Prostate gland (tissue), 2 donors: ENCODE measurements at places on chromosomes 11 and 22.
A peak's percentile ranks its signal among the peaks of the same experiment; 100 is the strongest.

DNA sequence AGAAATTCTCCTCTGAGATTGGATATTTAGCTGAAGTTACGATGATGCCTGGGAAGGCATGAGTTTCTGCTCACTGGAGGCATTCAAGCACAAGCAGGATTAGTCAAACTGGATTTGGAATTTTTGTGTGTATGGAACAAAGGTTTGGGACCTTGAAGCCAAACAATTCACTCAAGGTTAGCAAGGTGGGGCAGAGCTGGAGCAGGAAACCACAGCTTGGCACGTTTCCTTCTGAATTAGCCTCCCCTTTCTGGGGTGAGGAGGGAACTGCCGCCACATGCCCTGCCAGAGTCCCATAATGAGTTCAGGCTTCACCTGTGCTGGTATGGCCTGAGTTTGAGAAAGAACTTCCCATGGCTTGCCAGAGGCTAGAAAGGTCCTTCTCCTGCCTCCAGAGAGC lies 50.9 kb upstream of the RRAS2 start:
- H3K27ac ChIP-seq: no peak overlapping the region
- no peaks in the 10 kb centered on the region for H3K4me1 ChIP-seq
- no peak for DNase-seq
- no peaks in the 10 kb centered on the region for H3K27me3 ChIP-seq
- H3K4me3 ChIP-seq: no peak overlapping the region

DNA sequence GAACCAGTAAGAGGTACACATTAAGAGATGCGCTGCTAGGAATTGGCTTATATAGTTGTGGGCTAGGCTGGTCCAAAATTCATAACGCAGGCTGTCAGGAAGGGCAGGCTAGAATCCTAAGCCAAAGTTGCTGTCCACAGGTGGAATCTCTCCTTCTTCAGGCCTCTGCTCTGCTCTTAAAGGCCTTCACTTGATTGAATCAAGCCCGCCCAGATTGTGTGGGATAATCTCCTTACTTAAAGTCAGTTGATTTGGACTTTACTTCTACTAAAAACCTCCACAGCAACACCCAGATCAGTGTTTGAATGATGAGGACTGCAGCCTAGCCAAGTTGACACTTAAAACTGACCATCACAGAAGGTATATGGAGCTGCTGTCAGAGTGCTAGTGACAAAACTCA lies 68.8 kb downstream of the LRRC32 start:
- no peak overlapping the region for H3K4me3 ChIP-seq
- no peaks in the 10 kb centered on the region for H3K27me3 ChIP-seq
- no peak overlapping the region for H3K27ac ChIP-seq
- H3K36me3 ChIP-seq: no peaks in the 10 kb centered on the region
- no peak for DNase-seq

GRCh38 chr22:44544816-44545433 lies 46.9 kb upstream of the RTL6 start:
- peaks cover 9% of the 10 kb centered on the region for H3K27me3 ChIP-seq
- DNase-seq: no peak
- H3K36me3 ChIP-seq: no peaks in the 10 kb centered on the region
- no peak overlapping the region for H3K4me3 ChIP-seq
- H3K27ac ChIP-seq: no peak overlapping the region

DNA sequence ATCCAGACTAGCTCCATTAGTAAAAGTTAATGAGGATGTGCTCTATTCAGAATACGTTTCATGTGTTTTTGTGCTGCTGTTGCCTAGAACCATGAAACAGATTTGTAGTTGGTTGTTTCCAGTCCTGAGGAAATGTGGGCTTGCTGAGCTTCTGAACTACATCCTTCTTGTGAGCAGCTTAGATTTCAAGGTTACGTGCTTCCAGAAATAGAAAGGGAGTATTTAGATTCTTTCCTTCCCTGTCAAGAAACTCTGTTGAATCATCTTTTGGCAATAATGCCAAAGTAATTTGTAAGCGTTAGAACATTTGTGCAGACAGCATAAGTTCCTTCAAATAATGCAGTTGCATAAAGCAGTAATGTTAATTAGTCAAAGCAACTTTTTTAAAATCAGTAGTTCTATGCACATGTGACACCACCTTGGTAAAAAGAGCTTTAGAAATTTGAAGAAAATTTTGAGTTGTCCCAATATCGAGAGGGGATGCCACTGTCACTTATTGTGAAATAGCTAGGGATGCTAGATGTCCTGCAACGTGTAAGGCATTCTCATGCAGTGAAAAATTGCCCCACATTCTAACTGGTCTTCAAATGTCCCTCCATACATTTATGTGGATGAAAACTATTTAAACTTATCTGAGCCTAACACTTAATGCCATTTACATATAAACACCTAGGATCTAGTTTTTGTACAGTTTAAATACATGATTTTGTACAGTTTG lies 169.6 kb downstream of the ETS1 start:
- DNase-seq: no peak
- H3K4me1 ChIP-seq: no peaks in the 10 kb centered on the region
- H3K36me3 ChIP-seq: no peaks in the 10 kb centered on the region
- H3K4me3 ChIP-seq: no peak overlapping the region
- no peaks in the 10 kb centered on the region for H3K27me3 ChIP-seq

DNA sequence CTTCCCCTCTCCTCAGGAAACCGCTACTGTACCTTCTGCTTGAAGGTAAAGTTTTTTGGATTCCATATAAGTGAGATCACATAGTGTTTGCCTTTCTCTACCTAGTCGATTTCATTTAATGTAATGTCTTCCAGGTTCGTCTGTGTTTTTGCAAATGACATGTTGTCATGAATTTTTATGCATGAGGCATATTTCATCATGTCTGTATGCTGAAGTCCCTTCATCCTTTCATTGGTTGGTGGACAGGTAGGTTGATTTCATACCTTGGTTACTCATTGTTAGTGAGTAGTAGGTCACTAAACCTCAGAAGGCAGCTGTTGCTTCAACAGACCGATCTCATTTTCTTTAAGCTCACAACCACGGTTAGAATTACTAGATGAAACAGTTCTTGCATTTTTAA lies 60.3 kb downstream of the LRRC74B start:
- no peak overlapping the region for H3K27ac ChIP-seq
- no peak for DNase-seq
- no peak overlapping the region for H3K4me3 ChIP-seq
- no peaks in the 10 kb centered on the region for H3K4me1 ChIP-seq
- H3K36me3 ChIP-seq: no peaks in the 10 kb centered on the region

DNA sequence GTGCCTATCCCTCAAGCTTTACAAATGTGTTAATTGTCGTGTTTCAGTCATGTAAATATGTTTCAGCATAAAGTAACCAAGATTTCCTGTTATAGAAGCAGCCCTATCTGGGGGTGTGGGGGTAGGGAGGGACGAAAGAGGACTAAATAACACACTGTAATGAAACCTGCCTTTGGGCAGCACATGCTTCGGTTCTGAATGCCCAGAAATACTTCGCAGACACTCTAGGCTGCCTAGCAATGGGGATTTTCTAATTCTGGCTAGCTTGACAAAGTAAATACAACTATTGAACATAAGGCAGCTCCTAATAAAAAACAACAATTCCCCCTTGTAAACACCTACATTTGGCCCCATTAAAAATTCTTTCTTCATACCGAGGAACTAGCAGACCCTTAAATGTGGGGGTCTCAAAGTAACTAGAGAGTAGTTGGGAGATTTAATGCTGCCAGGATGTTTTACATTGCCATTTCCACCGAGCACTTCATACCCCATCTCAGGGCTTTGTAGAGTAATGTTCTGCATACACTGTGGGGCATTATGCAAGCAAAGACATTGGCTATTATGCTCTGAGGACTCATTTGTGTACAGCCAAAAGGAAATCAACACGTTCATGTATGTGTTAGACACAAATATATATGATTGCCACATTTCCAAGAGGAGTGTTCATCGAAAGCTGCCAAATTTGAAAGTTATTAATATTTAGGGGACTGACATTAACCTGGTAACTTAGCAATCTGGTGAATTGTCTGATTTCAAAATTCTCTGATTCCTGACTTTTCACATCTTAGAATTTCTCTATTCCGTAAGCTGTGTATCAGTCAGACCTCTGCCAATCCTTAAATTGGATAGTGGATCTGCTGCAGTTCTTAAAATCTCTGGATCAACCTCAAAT lies 42.1 kb downstream of the PAX6 start:
- no peak for DNase-seq
- H3K4me1 ChIP-seq: no peaks in the 10 kb centered on the region
- H3K4me3 ChIP-seq: no peak overlapping the region
- no peak overlapping the region for H3K27ac ChIP-seq
- no peaks in the 10 kb centered on the region for H3K27me3 ChIP-seq

DNA sequence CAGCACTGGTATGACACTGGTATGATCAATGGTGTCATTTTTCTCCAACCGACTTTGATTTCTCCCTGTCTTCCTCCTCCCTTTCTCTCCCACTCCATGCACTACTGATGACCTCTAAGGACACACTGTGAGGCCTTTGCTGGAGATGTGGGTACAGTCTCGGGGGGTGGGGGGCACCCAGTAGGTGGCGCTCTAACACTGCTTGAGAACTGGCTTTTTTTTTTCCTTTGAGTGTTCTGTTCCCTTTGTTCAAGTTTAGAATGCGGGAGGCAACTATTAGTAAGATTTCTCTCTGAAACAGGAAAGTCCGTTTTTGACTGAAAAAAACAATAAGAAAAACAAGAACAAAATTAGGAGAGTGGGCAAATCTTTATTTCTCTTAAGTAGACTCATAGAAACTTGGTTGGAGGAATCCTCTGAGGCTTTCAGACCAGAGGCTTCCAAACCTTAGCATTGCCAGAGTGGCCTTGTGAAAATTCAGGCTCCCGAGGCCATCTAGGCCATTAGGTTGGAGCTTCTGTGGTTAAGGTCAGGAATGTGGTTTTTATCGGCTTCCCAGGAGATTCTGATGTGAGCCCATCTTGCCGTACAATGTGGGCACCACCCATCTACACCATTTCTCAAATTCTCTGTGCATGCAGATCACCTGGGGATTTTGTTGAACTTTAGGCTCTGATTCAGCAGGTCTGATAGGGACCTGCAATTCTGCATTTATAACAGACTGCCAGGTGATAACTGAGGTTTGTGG lies 43.2 kb downstream of the PANX1 start:
- no peak overlapping the region for H3K4me3 ChIP-seq
- no peaks in the 10 kb centered on the region for H3K4me1 ChIP-seq
- no peaks in the 10 kb centered on the region for H3K27me3 ChIP-seq
- H3K36me3 ChIP-seq: no peaks in the 10 kb centered on the region
- DNase-seq: no peak

GRCh38 chr11:110077831-110078325 lies 15.3 kb upstream of the ZC3H12C start:
- H3K27me3 ChIP-seq: no peaks in the 10 kb centered on the region
- no peaks in the 10 kb centered on the region for H3K4me1 ChIP-seq
- H3K4me3 ChIP-seq: no peak overlapping the region
- no peaks in the 10 kb centered on the region for H3K36me3 ChIP-seq
- H3K27ac ChIP-seq: no peak overlapping the region

GRCh38 chr11:17475666-17476316 lies 854 bp downstream of the ABCC8 start:
- H3K4me3 ChIP-seq: peak overlapping the region; percentile 18
- no peaks in the 10 kb centered on the region for H3K27me3 ChIP-seq
- H3K27ac ChIP-seq: no peak overlapping the region
- H3K36me3 ChIP-seq: no peaks in the 10 kb centered on the region
- no peak for DNase-seq

DNA sequence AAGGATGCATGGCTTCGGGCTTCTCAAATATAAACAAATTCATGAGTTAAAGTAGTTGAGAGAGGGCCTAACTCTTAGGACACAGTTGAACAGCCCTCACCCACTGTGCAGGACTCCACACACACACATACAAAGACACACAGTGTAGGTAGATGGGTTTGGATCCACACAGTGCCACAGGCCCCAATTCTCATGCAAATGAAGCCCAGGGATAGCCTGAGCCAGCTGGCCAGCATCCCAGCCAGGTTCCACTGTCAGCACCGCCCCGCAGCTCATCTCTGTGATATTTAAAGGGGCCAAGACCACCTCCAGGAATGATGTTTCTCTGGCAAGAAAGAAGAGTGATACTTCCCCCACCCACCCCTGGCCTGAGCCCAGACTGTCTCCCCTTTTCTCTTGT lies 11.7 kb downstream of the SLC35C1 start:
- no peaks in the 10 kb centered on the region for H3K27me3 ChIP-seq
- H3K27ac ChIP-seq: no peak overlapping the region
- no peaks in the 10 kb centered on the region for H3K36me3 ChIP-seq
- H3K4me1 ChIP-seq: no peaks in the 10 kb centered on the region
- no peak for DNase-seq

DNA sequence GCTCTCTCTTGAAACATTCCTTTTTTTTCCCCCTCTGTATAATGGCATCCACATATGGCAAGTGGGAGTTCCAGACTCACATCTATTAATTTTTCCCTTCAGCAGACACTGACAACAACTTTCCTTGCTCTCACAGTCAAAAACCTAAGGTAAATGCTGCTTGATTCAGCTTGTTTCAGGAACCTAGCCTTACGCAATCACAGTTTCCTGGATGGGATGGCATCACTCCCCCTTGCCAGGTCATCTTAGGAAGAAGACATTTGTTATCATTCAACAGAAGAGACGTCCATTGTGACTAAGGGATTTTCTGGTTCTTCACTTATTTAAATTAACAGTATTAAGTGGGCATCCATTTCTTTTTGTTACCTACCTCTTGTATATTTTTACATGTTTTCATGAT lies 112.0 kb upstream of the PDGFD start:
- H3K4me3 ChIP-seq: no peak overlapping the region
- no peak overlapping the region for H3K27ac ChIP-seq
- H3K4me1 ChIP-seq: no peaks in the 10 kb centered on the region
- H3K27me3 ChIP-seq: no peaks in the 10 kb centered on the region
- no peaks in the 10 kb centered on the region for H3K36me3 ChIP-seq

- H3K36me3 ChIP-seq: peaks cover 22% of the 10 kb centered on the region
- peaks cover 16% of the 10 kb centered on the region for H3K4me1 ChIP-seq
- H3K4me3 ChIP-seq: no peak overlapping the region
- H3K27me3 ChIP-seq: no peaks in the 10 kb centered on the region
- DNase-seq: no peak
These were observed 10.3 kb downstream of the MRPL21 start for GRCh38 chr11:68893282-68893681.

DNA sequence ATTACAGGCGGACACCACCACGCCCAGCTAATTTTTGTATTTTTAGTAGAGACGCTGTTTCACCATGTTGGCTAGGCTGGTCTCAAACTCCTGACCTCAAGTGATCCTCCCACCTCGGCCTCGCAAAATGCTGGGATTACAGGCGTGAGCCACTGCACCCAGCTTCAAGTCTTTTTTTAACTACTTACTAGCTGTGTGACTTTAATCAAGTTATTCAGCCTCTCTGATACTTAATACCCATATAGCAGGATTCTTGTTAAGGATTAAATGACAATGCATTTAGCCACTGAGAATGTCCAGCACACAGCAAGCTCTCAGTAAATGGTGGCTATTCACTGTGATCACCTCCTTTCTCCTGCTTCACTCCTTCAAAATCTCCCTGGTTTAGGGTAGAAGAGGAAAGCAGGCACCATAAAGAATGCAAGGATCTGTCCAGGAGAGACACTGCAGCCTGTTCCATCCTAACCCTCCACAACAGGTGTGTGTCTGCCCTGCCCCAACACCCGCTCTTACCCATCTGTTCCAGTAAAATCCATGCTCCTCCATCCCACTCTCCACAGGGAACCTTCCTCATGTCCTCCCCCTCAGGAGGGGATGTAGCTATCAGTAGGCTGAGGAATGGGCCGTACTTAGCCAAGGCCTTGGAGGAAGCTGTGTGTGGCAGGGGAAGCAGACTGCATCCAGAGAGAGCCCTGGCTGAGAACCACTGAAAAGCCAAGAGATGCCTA lies 69.3 kb downstream of the MICAL3 start:
- peaks cover 4% of the 10 kb centered on the region for H3K4me1 ChIP-seq
- H3K27me3 ChIP-seq: no peaks in the 10 kb centered on the region
- DNase-seq: no peak
- peak overlapping the region; percentile 33 for H3K27ac ChIP-seq
- no peaks in the 10 kb centered on the region for H3K36me3 ChIP-seq

- H3K27ac ChIP-seq: no peak overlapping the region
- no peak for DNase-seq
- no peak overlapping the region for H3K4me3 ChIP-seq
- H3K4me1 ChIP-seq: no peaks in the 10 kb centered on the region
These were observed 119.1 kb upstream of the NCAM1 start for GRCh38 chr11:112842151-112842550.
